ENCODE measurements at places on chromosomes 5 and 9.

DNA sequence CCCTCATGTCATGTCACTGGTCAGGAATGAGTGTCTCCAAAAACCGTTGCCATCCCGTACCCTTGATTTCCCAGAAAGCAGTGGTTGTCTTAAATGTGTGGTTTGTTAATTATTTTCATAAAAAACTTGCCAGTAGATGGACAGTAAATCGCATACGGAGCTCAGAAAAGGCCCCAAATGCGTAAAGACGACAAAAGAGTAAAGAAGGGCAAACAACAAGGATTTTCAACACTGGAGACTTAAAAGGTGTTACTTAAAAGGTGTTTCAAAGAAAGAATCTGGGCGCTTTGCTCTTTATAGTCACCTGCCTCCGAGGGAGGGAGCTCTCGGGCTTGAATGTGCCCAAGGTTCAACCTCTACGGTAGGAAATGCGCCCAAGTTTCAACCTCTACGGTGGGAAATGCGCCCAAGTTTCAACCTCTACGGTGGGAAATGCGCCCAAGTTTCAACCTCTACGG, 734 bp downstream of the KIF27 start:
- no peak for DNase-seq
- peak overlapping the region; percentile 93 for H3K27ac ChIP-seq
- peak overlapping the region; percentile 85 for H3K4me3 ChIP-seq
- H3K4me1 ChIP-seq = peaks cover 21% of the 10 kb centered on the region
- H3K27me3 ChIP-seq = no peaks in the 10 kb centered on the region

GRCh38 chr5:154683101-154683880, 71.9 kb upstream of the LARP1 start:
- peaks cover 54% of the 10 kb centered on the region for H3K27me3 ChIP-seq
- H3K36me3 ChIP-seq = no peaks in the 10 kb centered on the region
- peak overlapping the region; percentile 69 for H3K27ac ChIP-seq
- H3K4me3 ChIP-seq = peak overlapping the region; percentile 54
- DNase-seq = no peak
- H3K4me1 ChIP-seq = peaks cover 9% of the 10 kb centered on the region

GRCh38 chr9:121620777-121621449, 30.5 kb upstream of the DAB2IP start:
- H3K4me3 ChIP-seq = no peak overlapping the region
- peaks cover 20% of the 10 kb centered on the region for H3K27me3 ChIP-seq
- no peaks in the 10 kb centered on the region for H3K36me3 ChIP-seq
- peaks cover 5% of the 10 kb centered on the region for H3K4me1 ChIP-seq

DNA sequence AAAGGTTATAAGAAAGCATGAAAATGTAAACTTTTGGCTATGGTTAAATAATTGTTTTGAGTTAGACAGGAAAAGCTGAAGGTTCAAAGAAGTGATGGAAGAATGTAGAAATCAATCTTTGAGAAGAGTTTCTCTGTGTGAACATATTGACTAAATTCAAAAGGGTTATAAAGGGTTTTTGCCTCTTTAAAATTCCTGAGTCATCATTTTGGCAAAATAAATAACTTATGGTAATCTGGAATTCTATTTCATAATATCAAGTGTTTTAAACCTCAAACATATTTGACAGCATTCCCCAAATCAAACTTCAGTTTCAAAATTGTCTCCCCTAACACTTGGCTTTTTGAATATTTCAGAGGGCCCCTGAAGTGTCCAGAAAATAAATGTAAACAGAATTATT, 60.6 kb upstream of the SPINK5 start:
- no peaks in the 10 kb centered on the region for H3K4me1 ChIP-seq
- no peak overlapping the region for H3K27ac ChIP-seq
- no peak overlapping the region for H3K4me3 ChIP-seq
- H3K27me3 ChIP-seq = no peaks in the 10 kb centered on the region
- no peak for DNase-seq
- H3K36me3 ChIP-seq = no peaks in the 10 kb centered on the region

- no peaks in the 10 kb centered on the region for H3K4me1 ChIP-seq
- no peaks in the 10 kb centered on the region for H3K36me3 ChIP-seq
- H3K4me3 ChIP-seq = no peak overlapping the region
- H3K27ac ChIP-seq = no peak overlapping the region
- H3K27me3 ChIP-seq = peaks cover 13% of the 10 kb centered on the region
- no peak for DNase-seq
These were observed 24.6 kb upstream of the SHOC1 start for GRCh38 chr9:111819360-111819759.
